Gastroesophageal sphincter (tissue), 4 donors: ENCODE measurements at places on chromosomes 2 and 18. TPM values are rescaled to one million over a fixed set of nuclear protein-coding genes. Genes with fewer than 3 reads are reported as not detected.

The CENPA gene
- total RNA-seq: not detected

The PUM2 gene
- total RNA-seq: 110 TPM

The ONECUT2 gene
- 0.23 TPM for total RNA-seq

The HOXD1 gene
- total RNA-seq: 0.32 TPM

The NTSR2 gene
- total RNA-seq: not detected

The GREB1 gene
- total RNA-seq: 8.8 TPM

The C2orf78 gene
- total RNA-seq: not detected

The BOLL gene
- not detected for total RNA-seq

The USP37 gene
- total RNA-seq: 8.3 TPM

The DSG2 gene
- 1.4 TPM for total RNA-seq

The ALK gene
- 0.96 TPM for total RNA-seq

The FOXD4L1 gene
- not detected for total RNA-seq

The L3MBTL4 gene
- total RNA-seq: 7.0 TPM

The C18orf54 gene
- 1.5 TPM for total RNA-seq

The ERCC3 gene
- 36.6 TPM for total RNA-seq

GRCh38 chr18:57780706-57781347, 22.3 kb downstream of the ATP8B1 start:
- peak; percentile 44 for ATAC-seq

GRCh38 chr2:203897544-203897943, 30.0 kb downstream of the CTLA4 start:
- no peak for ATAC-seq

DNA sequence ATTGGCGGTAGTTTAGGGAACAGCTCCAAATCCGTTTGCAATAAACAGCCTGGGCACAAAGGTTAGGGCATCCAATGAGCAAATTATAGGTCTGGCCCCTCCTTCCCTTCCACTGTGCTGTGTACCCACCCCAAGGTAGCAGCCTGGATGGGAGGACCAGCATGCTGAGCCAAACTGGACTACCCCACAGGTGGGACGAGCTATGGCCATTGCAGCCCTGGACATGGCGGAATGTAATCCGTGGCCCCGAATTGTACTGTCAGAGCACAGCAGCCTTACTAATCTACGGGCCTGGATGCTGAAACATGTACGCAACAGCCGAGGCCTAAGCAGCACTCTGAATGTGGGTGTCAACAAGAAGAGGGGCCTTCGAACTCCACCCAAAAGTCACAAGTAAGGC, 6.7 kb downstream of the AGBL5 start:
- ATAC-seq: no peak

DNA sequence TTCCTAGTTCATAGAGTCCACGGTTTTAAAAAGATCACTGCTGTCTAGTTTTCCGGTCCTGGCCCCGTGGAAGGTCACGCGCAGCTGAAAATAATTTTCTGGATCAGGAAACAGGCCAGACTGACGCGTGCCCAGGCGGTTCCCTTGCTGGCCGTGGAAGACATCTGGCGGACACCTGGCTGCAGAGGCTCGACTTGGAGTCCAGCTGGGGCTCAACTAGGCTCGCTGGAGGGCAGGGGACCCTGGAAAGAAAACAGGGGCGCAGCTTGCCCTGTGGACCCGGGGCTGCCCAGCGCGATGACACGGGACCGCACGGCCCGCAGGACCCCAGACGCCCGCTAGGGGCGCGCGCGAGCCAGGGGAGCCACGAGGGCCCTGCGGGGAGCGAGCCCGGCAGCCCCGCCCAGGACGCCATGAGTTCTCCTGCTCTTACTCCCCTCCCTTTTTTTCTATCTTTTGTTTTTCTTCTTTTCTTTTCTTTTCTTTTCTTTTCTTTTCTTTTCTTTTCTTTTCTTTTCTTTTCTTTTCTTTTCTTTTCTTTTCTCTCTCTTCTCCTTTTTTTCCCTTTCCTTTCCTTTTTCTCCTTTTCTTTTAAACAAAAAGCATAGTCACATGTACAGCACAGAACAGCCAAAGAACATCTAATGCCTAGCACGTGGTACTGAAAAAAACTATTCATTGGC, 43.2 kb upstream of the UBE2F start:
- peak; percentile 92 for ATAC-seq

DNA sequence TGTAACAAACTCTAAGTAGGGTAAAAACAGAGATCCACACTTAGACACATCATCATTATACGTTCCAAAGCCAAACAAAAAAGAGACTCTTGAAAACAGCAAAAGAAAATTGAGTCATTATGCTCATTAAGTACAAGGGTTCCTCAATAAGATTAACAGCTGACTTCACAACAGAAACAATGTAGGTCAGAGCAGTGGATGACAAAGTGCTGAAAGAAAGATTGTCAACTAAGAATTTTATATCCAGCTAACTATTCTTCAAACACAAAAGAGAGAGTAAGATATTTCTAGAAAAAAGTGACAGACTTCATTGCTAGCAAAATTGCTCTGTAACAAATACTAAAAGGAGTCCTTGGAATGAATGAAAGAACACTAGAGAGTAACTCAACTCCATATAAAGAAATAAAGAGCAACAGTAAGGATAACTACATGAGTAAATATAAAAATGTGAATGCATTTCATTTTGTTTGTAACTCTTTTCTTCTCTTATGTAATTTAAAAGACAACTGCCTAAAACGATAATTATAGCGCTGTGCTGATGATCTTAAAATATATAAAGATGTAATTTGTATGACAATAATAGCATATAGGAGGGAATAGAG, 23.8 kb upstream of the DNER start:
- no peak for ATAC-seq

DNA sequence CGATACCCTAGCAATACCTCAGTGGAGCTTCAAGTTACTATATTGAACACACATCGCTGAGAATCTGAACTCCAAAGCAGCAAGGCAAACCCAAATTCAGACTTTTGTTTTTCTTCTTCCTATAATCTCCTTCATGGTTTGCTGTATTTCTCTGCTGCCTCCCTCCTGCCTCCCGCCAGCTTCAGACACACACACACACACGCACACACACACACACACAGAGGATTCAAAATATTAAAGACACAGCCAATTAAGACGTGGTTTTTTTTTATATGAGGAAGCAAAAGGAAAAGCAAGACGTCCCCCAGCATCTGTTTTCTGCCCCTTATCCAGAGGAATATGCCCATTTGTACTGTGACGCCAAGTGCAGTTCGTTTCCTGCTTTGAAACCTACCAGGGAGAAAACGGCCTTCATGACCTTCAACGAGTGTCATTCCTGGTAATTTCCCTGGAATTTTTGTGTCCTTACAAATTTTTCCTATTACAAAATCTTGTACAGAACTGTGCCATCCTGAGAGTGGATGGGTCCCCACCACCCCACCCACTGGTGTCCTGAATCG, 547.9 kb upstream of the ID2 start:
- no peak for ATAC-seq

DNA sequence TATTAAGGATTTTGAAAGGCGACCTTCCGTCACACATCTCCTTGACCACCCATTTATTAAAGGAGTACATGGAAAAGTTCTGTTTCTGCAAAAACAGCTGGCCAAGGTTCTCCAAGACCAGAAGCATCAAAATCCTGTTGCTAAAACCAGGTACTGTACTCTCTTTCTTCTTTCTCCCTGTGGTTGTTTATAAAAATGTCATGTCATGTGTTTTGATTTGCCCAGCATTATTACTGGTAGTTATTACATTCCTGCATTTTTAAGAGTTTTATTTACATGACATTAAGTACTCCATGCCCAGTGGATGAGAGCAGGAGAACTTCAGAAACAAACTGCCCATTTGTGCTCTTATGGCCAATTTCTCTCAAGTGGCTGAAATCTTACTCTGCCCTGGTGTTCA, 191.3 kb downstream of the MYO3B start:
- no peak for ATAC-seq

DNA sequence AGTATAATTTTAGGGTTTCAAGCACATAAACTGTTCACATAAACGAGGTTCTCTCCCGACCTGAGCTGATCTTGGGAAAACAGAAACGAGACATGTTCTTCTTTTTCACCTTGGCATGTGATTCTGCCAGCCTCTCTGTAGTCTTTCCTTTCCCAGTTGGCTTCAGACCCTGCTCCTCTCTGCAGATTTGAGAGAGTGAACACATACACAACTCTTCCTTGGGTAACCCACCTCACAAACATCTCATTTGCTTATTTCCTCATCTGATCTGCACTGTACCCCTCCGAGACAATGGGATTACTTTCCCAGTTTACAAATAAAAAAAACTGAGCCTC, 46.1 kb downstream of the REEP1 start:
- no peak for ATAC-seq

DNA sequence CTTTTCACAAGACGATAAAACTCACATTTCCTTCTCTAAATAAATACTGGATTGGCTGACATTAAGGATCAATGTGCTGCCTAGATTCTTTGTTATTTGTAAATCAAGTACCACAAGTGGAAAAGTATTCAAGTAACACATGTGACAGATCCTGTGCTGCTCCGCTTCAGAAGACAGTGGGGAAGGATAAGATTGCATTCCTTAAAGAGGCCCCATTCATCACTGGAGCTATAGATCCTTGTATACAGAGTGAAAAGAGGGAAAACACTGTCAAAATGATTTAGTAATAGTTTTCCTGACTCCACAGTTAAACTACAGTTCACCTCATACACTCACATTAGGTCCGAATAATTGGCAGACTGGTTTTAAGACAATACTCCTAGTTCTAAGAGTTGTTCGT, 108.0 kb upstream of the CSRNP3 start:
- no peak for ATAC-seq

- no peak for ATAC-seq
Observed at GRCh38 chr2:221810245-221810644, 238.1 kb upstream of the EPHA4 start.

GRCh38 chr18:57050310-57050949, 96.5 kb upstream of the BOD1L2 start:
- ATAC-seq: no peak

- no peak for ATAC-seq
Observed at GRCh38 chr2:21097331-21097730, 26.4 kb upstream of the TDRD15 start.

DNA sequence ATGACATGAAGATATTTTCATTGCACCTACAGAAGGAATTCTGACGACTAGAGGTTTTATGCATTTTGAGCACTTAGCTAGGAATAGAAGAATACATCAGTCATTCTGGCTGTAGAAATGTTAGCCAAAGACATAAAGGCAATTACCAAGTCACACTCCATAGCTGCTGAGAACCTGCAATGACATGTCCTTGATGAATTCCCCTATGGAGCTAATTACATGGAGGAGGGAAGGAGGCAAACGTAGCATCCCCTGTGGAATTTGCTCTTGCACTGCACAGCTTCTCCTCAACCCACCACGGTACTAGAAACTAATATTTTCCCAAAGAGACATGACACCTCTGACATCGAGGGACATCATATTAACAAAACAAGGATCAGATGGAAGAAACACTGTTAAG, 174.0 kb upstream of the SESTD1 start:
- ATAC-seq: no peak

GRCh38 chr18:79803611-79804051, 5.9 kb downstream of the KCNG2 start:
- ATAC-seq: no peak

GRCh38 chr2:139142252-139142880, 362.2 kb upstream of the NXPH2 start:
- no peak for ATAC-seq

DNA sequence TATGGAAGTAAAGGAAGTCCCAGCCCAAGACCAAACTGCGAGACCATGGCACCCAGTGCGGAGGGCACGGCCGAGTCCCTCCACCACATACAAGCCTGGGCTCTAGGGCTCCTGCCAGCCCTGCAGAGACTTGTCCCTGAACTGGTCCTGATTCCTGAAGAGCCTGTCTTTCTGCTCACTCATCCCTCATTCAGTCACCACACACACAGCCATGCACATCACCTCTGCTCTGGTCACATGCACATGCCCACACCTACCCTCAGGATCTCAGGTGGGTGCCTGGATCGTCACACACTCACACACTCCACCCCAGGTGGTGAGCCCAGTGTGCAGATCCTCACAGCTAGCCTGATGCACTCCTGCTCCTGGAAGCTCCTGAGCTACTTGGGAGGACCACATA, 71.4 kb upstream of the LAPTM4A start:
- no peak for ATAC-seq

DNA sequence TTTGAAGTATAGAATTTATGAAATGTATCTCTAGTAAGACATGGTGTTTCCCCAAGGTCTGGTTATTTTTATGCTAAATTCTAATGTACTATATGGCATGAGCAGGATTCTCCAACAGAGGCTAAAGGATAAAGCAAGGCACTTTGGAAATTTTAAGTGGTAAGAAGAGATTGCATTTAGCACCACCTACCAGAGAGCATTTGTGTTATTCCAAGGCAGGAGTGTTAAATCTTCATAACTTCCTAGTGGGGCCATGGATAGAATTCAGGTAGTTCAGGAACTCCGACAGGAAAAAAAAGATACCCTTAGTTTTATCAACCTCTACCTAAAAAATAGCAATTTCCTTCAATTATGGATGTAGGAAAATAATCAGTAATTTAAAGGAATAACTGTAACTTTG, 497.4 kb upstream of the CRIM1 start:
- no peak for ATAC-seq
